ENCODE measurements at places on chromosomes 6 and 20.

DNA sequence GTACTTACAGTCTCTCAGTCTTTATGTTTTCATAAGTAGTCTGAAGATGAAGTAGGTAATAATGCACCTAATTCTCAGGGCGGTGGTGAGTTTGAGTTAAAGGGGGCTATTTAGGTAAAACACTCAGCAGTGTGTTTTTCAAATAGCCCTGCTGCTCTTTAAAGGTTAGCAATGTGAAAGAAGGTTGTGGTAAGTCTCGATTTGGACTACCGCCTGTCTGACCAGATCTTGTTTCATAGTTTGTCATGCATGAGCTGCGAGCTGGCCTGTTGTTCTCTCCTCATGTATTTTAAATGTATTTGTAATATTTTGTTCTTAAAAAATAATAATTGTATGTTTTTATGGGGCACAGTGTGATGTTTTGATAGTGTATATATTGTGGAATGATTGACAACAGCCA, 340.2 kb downstream of the DHX35 start:
- no peak for DNase-seq
- no peaks in the 10 kb centered on the region for H3K36me3 ChIP-seq
- H3K4me3 ChIP-seq: no peak overlapping the region
- H3K4me1 ChIP-seq: no peaks in the 10 kb centered on the region
- H3K27ac ChIP-seq: no peak overlapping the region

DNA sequence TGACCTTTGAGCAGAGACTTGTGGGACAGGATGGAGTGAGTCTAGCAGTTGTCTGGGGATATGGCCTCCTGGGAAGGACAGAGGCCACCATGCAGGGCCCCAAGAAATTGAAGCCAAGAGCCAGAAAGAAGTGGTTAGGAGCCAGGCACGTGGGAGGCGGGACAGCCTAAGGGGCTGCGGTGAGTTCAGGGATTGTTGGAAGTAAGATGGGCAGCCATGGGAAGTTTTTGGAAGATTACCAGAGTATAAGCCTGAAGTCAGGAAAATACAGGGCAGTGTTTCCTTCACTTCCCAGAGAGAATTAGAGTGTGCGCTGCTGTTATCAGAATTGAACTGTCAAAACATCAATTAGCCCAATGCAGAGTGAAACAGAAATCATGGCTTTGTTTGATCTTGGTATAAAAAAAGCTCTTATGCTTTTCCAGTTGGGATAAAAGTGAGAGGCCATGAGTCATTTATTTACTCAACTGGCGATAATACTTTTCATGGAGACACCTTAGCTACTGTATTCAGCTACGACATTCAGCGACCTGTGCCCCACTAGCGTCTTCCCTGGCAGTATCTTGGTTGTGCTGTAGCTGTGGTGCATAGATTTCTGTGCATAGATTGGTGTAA, 66.9 kb downstream of the PHACTR2 start:
- DNase-seq: no peak
- no peaks in the 10 kb centered on the region for H3K36me3 ChIP-seq
- peaks cover 68% of the 10 kb centered on the region for H3K4me1 ChIP-seq

GRCh38 chr6:36756786-36757185, 59.2 kb downstream of the RAB44 start:
- H3K27me3 ChIP-seq: no peaks in the 10 kb centered on the region
- peak overlapping the region; percentile 77 for H3K27ac ChIP-seq
- H3K4me1 ChIP-seq: no peaks in the 10 kb centered on the region
- no peak for DNase-seq
- no peak overlapping the region for H3K4me3 ChIP-seq

GRCh38 chr20:3133155-3133554, 26.5 kb downstream of the FASTKD5 start:
- H3K27me3 ChIP-seq: no peaks in the 10 kb centered on the region
- H3K4me3 ChIP-seq: no peak overlapping the region
- no peaks in the 10 kb centered on the region for H3K36me3 ChIP-seq
- no peak overlapping the region for H3K27ac ChIP-seq

- no peaks in the 10 kb centered on the region for H3K27me3 ChIP-seq
- H3K4me3 ChIP-seq: peak within 1 kb of the TSS; percentile 55
- peak; percentile 90 for DNase-seq
- H3K27ac ChIP-seq: peak within 1 kb of the TSS; percentile 84
- H3K36me3 ChIP-seq: no peaks in the 10 kb centered on the region
Measured at GRCh38 chr6:142301651-142302391, at the start of gene ADGRG6. Gene ADGRG6 (plus strand): TSS chr6:142302007. CDS start chr6:142302330, 323 bp downstream.

DNA sequence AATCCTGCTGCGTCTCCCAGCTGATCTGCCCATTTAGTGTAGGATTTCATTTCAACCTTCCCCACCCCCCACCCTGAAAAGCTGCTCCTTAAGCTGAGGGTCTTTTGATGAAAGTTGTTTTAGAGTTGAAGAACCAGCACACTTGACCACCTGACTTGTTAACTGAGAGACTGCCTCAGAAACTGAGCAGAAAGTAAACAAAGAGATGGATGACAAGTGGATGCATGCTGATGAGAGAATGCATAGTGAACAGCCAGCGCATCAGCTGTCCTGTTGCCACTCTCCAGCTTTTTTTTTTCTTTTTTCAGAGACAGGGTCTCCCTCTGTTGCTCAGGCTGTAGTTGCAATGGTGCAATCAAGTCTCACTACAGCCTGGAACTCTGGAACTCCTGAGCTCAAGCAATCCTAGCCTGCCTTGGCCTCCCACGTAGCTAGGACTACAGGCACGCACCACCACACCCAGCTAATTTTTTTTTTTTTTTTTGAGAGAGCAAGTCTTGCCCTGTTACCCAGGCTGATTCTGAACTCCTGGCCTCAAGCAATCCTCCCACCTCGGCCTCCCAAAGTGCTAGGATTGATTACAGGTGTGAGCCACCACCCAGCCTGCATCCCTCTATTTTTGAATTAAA, 9.5 kb downstream of the RPL10A start:
- DNase-seq: no peak
- peaks cover 55% of the 10 kb centered on the region for H3K36me3 ChIP-seq
- no peaks in the 10 kb centered on the region for H3K27me3 ChIP-seq
- H3K4me1 ChIP-seq: no peaks in the 10 kb centered on the region

DNA sequence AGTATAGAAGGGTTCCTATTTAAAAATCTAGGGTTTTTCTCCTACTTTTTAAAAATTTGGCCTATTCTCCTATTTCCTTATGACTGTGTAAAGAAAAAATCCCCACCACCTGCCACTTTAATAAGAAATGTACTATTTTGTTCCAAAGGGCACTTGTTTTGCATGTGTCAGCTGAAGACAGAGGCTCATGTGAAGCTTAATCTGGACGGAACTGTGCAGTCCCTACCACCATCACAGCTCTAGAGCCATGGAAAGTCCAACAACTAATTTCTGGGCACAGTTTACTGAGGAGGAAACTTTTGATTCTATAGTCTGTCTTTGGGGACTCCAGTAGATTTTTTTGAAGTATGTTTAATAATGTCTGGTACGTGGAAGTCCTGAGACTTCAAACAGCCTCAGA, 60.0 kb upstream of the AHI1 start:
- H3K36me3 ChIP-seq: no peaks in the 10 kb centered on the region
- H3K27me3 ChIP-seq: no peaks in the 10 kb centered on the region
- no peak overlapping the region for H3K27ac ChIP-seq
- DNase-seq: no peak

GRCh38 chr6:26053992-26054780, 33.0 kb upstream of the HFE start:
- H3K27ac ChIP-seq: peak overlapping the region; percentile 95
- H3K36me3 ChIP-seq: no peaks in the 10 kb centered on the region
- H3K4me3 ChIP-seq: peak overlapping the region; percentile 47
- H3K4me1 ChIP-seq: no peaks in the 10 kb centered on the region

DNA sequence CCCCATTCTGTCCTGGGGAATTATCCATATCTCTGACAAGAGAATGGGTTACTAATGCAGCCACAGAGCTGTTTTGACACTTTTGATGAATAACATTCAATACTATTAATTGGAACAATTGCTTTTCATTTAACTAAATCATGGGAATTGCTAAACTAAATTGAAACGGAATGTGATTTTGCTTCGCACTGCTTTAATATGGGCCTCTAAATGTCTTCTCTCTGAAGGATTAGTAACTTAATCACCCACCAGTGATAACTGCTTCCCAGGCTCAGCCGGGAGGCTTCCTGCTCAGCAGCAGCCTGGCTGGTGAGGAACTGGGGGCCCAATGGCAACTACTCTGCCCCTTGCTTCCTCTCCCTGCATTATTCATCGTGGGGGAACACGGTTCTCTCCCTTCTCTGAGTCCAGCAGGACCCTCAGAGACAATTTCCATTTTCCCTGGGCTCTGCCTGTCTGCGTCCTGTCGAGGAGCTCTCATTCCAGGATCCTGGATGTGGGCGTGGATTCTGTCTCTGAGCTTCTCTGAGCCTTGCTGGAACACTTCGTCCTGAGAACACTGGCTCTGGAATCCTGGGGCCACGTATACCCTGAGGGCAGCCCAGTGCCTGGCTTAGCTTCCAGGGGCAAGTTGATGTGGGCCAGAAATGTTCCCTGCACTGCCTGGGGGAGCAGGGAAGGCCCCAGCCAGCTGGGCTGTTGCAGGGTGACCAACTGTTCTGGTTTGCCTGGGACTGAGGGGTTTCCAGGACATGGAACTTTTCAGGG, 308.9 kb downstream of the DHX35 start:
- DNase-seq: peak; percentile 34
- H3K4me3 ChIP-seq: no peak overlapping the region
- H3K4me1 ChIP-seq: no peaks in the 10 kb centered on the region
